IMR-90 (cell line): ENCODE measurements at places on chromosomes 16 and 17.

GRCh38 chr16:7017006-7017662 is 315.5 kb upstream of the RBFOX1 start:
- no peak for DNase-seq

- DNase-seq = peak; percentile 76
Measured at GRCh38 chr17:75270218-75270965, 639 bp downstream of the MIF4GD start.

- DNase-seq = no peak
Measured at GRCh38 chr17:79646721-79647455, 36.0 kb upstream of the RBFOX3 start.

DNA sequence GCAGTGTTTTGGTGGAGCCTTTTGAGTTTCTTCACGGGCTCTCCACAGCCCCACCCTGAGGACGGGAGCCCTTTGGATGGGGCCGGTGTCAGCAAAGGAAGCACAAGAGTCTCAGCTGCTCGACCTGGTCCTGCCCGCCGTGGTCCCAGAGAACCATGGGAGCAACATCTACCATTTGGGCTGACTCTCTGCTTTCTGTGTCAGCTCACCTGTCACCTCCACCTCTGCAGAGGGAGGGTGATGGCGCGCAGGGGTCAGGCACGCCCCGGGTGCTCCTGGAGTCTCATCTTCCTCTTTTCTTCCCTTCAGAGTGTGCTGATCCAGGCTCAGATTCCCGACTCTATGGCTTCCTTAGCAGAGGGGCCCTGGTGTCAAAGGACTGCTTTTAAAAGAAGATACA is 171.7 kb downstream of the LAT start:
- no peak for DNase-seq

- DNase-seq = peak; percentile 88
Measured at GRCh38 chr17:48547808-48548522, 3.1 kb upstream of the HOXB2 start.

DNA sequence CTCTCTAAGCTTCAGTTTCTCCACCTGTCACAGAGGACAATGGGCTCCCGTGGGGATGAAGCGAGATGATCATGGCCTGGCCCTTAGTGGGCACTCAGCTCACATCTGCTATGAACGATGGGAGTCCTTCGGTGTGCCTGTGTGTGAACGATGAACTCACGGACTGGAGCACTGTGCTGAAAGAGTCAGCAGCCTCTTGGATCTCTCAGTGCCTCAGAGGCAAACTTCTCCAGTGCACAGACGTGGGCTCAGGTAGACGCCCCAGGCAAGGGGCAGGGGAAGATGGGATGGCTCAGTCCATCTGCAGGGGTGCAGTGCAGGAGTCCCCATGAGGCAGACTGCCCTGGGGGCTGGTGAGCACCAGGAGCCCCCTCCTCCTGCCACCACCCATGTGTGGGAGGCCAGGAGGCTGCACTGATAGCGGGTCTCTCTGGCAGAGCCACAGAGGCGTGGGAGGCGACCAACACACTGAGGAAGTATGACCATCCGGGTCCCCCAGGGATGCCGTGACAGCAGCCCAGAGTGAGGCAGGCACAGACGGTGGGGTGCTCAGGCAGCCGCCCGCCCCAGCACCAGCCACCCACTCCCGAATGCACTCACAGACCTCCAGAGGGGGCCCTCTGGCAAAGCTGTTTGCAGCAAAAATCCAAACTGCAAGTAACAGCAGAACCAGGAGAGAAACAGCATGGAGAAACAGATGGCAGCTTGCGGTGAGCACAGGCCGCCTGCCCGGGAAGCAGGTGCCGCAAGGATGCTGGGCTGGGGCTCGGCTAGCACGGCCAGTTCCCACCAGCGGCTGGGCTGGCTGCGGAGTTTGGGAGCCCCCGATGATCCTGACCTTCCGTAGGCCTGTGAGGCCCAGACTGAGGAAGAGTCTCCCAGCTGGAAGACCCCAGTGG is 82.7 kb downstream of the RPH3AL start:
- DNase-seq = no peak

DNA sequence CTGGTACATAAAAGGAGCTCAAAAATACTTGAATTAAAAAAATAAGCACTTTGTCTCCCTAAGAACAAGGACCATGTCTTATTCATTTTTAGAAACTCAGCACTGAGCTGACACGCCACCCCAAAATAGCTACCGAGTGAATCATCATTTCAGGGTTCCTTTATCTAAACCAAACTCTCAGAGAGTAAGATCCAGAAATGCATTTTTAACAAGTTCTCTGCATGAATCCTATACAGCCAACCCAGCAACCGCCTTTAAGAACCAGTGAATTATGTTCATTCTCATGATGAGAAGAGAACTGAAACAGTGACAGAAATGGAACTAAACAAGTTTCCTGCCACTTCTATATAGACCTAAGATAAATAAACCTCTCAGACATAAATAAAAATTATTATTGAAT is 8.7 kb downstream of the C16orf87 start:
- peak; percentile 91 for DNase-seq

- DNase-seq = no peak
Measured at GRCh38 chr17:27496437-27496943, 40.2 kb downstream of the KSR1 start.

GRCh38 chr16:50185005-50185505 is 31.9 kb downstream of the TENT4B start:
- DNase-seq = peak; percentile 75

DNA sequence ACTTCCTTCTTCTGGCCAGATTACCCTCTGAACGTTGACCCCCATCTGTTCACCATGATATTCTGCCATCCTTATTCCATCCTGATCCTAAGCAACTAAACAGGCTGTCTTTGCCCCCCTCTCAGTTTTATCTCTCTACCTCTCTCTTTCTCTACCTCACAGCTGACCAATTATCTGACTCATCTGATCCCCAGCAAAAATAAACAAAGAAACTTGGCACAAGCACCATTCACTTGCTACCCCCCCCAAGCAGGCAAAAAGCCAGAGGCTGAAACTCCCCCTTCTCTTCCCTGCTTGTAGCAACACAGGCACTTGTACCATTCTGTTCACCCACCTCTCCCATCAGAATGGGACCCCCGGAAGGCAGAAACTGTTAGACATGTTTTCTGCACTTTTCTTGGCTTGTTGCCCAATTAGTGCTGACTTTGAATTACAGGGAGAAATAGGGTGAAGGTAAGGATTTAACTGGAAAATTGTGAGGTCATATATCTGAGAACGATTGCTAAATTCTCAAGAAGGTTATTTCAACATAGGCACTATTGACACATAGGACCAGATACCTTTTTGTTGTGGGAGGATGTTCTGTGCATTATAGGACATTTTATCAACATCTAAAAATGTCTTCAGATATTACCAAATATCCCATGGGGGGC is 163.2 kb downstream of the TOX3 start:
- no peak for DNase-seq

GRCh38 chr16:30063893-30064728 is 1.4 kb upstream of the ALDOA start:
- DNase-seq = peak; percentile 37

- DNase-seq = no peak
Measured at GRCh38 chr16:73753931-73754330, 542.7 kb upstream of the PSMD7 start.

DNA sequence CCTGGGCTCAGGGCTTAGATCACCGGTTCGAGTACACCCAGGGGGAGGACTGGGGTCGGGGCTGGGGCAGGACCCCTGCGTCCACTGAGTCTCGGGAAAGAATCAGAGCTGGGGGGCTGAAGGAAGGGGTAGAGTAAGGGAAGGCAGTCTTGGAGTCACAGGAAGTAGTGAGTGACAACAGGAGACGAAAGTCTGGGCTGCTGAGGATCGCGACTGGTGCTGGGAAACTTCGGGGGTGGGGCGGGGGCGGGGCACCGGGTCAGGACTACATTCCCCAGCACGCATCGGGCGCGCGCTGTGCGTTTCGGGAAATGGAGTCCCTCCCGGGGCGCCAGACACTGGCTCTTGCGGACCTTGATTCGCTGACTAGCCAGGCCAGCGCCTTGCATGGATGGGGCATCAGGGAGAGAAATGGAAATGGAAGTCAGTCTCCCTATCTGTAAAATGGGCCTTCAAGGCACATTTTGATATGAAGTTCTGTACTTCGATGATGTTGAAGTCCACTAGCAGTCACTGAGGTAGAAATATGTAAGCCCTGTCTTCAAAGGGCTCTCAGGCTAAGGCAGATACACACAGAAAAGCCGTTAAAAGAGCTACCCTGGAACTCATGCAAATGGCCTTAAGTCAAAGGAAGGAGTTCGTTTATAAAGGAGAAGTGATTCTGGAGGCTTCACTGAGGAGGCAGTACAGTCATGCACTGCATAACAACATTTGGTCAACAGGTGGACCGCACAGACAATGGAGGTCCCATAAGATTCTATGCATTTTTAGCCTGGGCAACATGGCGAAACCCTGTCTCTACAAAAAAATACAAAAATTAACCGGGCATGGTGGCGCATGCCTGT is 697 bp downstream of the CTF1 start:
- peak; percentile 87 for DNase-seq

DNA sequence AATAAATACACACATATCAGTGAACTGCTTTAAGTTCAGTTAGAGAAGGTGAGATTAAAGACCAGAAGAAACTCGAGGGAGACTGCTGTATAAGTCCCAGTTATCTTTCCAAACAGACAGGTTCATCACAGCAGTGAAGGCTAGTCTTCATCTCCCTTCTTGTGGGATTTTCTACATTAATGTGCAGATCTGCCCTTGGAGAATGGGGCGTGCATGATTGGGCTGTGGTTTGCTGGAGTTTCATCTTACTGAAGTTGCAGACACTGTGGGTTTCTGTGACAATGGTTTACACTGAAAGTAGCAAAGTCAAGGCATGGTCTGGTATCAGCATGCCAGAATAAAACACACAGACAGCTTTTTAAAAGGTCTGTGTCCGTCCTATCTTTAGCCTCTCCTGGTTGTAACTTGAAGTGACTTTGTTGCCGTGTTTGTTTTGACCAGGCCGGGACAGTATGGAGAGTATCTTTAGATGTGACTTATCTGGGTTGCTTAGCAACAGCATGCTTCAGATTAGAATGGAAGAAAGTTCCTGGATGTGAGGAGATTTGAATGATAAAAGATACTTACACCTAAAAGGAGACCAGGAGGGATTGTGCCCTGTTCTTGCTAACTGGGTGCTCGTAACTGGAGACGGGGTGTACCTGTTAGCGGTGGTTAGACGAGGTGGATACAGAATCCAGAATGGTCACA is 16.1 kb downstream of the NAA60 start:
- peak; percentile 29 for DNase-seq

GRCh38 chr17:20086416-20087076 is 77.4 kb downstream of the SPECC1 start:
- no peak for DNase-seq

DNA sequence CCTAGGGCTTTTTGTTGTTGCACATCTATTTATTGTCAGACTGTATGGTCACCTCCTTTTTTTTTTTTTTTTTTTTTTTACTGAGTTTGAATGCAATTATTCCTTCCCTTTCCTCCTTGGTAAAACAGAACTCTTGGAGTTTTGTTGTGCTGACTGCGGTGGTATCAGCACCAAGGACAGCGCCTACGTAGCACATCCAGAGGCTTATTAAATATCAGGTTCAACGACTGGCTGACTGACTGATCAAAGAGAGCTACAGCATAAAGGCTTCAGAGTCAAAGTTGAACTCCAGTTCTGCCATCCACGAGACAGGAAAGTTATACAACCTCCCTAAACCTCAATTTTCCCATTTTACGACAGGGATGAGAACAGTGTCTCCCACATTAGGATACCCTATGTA is 86.1 kb upstream of the RBFOX1 start:
- no peak for DNase-seq

GRCh38 chr17:41551365-41551764 is 20.5 kb downstream of the KRT9 start:
- DNase-seq = peak; percentile 46

GRCh38 chr17:55040611-55041010 is 72.0 kb downstream of the STXBP4 start:
- no peak for DNase-seq

GRCh38 chr16:66588981-66589713 is 9.9 kb downstream of the CMTM2 start:
- DNase-seq = peak; percentile 18

DNA sequence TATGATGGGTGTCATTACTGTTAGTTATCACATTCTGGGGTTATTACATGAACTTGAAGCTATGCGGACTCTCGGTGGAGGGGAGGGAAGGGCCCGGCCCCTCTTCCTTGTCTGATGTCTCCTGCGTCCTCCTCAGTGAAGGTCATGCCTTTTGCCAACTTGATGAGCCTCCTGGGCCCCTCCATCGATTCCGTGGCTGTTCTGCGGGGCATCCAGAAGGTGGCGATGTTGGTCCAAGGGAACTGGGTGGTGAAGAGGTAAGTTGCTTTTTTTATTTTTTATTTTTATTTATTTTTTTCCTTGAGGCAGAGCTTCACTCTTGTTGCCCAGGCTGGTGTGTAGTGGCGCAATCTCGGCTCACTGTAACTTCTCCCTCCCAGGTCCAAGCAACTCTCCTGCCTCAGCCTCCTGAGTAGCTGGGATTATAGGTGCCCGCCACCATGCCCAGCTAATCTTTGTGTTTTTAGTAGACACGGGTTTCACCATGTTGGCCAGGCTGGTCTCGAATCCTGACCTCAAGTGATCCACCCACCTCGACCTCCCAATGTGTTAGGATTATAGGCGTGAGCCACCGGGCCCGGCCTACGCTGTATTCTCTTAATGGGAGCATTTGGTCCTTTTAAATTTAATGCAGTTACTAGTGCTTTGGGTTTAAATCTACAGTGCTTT is 21.6 kb downstream of the POLR3E start:
- DNase-seq = peak; percentile 22

DNA sequence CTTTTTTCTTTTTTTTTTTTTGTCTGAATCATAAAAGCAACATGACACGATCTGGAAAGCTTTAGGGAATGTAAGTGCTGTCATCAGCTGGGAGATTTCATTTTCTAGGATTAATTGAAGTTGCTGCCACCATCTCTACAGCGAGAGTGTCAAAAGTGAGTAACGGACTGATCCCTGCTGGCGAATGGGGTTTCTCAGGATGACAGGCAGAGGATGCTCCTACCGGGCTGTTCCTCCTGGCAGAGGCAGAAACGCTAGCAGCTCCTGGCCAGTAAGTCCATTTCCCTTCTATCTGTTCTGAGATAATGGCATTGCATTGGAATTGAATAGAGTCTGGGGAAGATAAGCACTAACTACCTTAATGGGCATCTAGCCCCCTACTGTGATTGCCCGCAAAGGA is 80.5 kb upstream of the KIFC3 start:
- peak; percentile 31 for DNase-seq

- peak; percentile 62 for DNase-seq
Measured at GRCh38 chr16:53159781-53160436, 105.1 kb downstream of the CHD9 start.

GRCh38 chr16:55557186-55557585 is 9.3 kb upstream of the CAPNS2 start:
- DNase-seq = no peak

DNA sequence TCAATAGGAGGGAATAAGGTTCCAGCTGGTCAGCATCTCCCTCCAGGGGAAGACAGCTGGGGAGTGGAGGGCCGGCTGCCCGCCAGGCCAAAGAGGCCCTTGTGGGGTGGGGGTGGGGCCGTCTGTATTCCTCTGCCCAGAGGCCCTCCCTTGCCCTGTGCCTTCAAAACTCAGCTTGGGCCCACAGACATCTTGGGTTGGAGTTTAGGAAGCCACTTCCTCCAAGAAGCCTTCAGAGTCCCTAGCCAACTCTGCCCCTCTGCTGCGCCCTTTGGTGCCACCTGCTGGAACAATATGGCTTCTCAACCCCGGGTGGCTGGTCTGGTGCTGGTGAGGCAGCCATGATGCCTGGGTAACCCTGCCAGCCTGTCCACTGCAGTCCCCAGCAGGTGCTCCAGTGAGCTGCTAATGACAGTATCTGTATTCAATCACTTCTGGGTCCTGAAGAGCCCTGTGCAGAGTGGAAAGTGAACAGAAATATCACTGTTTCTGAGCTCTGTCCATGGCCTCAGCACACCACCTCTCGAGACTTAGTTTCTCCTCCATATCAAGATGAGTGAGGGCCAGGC is 16.7 kb downstream of the HSD11B2 start:
- peak; percentile 42 for DNase-seq
